ENCODE measurements at places on chromosomes 1 and 21. TPM values are rescaled to one million over a fixed set of nuclear protein-coding genes. Genes with fewer than 3 reads are reported as not detected.
A peak's percentile ranks its signal among the peaks of the same experiment; 100 is the strongest.

- DNase-seq, result no peak
- peaks cover 4% of the 10 kb centered on the region for H3K36me3 ChIP-seq
- peaks cover 14% of the 10 kb centered on the region for H3K4me1 ChIP-seq
Observed at GRCh38 chr1:61092642-61093041, 10.3 kb downstream of the NFIA start.

DNA sequence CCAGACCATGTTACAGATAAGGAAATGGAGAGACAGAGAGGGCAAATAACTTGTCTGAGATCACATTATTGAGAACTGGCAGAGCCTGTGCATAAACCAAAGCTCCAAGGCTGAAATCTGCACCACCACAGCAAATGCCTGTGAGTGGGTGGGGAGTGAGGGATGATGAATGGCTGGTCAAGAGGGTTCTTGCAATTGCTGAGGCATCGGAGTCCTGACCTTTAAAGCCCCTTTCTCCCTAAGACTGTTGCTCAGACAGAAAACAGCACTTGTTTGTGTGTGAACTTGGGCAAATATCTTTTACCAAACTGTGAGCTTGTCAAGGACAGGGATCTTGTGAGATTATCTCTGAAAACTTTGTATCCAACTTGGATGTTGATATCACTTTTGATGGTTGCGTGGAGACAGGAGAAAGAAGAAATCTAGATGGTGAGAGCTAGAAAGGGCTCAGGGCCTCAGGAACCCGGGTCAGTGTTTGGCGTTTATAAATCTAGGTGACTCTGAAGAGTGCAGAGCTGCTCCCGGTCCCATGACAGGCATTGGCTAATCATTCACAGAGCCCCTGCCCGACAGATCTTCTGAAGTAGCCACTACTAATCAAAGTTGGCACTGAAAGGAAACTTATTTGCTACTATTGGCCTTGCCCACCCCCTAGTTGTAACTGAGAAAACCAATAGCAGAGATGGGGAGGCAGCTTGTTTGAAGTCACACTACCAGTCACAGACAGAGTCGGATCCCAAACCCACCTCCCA, 122.3 kb downstream of the FOXD2 start:
- no peak for DNase-seq
- H3K27ac ChIP-seq, result no peak overlapping the region
- no peaks in the 10 kb centered on the region for H3K36me3 ChIP-seq

GRCh38 chr1:173410133-173410793, 66.9 kb upstream of the PRDX6 start:
- peak; percentile 93 for DNase-seq
- peak overlapping the region; percentile 9 for H3K27ac ChIP-seq
- no peak overlapping the region for H3K4me3 ChIP-seq

DNA sequence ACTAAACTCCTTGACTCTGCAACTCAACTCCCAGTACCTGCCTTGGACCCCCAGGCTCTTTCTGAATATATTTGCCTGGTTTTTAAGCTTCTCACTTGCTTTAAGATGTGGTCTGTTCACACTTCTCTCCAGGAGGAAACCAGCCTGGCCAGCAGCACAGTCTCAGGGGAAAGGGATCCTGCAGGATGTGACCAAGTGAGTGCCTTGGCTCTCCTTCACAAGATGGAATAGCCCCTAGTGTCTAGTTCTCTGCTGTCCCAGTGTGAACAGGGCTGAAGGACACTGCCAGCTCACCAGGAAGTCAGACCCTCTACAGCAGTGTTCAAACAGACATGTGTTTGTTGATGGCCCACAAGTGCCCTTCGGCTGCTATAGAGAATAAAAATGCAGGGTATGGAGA, 32.9 kb downstream of the CD244 start:
- no peak for DNase-seq
- no peaks in the 10 kb centered on the region for H3K36me3 ChIP-seq
- no peak overlapping the region for H3K4me3 ChIP-seq
- no peaks in the 10 kb centered on the region for H3K27me3 ChIP-seq

DNA sequence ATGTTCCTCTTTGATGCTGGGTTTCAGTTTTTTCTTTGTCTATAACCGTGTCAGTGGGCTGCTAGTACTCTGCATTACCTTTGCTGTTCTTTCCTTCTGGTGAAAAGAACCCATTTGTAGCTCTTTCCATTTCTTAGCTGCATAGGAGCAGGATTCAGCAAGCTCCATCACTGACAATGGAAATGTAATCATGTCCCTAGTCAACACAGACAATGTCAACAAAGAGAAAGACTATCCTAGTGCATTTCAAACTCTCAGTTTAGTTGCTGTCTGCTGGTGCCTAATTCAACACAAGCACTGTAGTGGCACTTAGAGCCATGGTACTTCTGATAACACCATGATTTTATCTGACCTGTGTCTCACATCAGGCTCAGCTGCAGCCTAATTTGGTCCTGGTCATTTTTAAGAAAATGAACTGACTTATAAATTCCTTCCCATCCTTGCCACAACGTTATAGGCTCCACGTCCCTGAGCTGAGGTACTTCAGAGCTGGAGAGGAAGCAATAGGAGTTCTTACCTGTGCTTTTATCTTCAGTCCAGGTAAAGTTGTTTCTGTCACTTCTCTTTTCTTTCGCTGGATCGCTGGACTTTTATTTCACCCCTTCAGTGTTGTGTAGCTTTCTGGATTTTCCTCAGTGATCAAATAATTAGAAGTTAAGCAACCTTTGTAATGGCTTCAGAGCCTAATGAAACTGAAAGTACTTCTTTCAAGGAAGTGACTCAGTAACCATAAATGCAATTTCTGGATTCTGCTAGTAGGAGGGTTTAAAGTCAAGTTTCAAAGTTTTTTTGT, at the start of gene GBP3:
Gene GBP3, minus strand, starts transcription at position 700 of the 793 bp plus-strand sequence. CDS start 2,145 bp downstream, outside the sequence.
- H3K27ac ChIP-seq, result peak within 1 kb of the TSS; percentile 68
- H3K36me3 ChIP-seq, result 0 out of 2 replicates have a peak, but pooled peaks cover 8% of the 10 kb centered on the region
- no peaks in the 10 kb centered on the region for H3K27me3 ChIP-seq

The NOTCH2 gene
- 42.2 TPM for total RNA-seq

The RSPH1 gene
- total RNA-seq, result 0.98 TPM

DNA sequence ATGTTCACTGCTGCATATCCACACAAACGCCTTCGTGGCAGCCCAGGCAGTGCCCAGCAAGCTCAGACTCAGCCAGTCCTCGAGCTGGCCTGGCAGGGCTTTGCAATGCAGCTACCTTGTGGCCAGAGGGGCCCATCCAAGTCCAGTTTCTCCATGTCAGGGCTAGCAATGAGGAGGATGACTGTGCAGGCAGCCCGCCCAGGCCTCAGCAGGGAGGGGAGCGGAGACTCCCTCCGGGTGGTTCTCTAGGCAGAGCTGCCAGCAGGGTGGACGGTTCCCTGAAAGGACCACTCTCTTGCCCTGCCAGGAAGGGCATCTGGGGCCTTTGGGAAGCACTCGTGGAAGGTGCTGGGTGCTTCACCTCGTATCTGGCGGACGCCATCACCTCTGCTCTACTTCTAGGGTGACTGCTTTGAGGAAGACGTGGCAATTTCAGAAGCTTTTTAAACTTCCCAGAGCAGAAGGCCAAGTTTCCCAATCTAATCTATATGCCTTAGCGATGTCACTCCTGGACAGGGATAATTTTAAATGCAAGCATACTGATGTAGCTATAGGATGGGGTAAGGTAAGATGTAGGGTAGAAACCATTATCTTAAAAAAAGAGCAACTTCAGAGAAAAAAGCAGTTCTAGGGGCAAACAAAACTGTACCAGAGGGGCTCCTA, 56.2 kb downstream of the RUNX1 start:
- H3K4me1 ChIP-seq, result no peaks in the 10 kb centered on the region
- no peak overlapping the region for H3K27ac ChIP-seq

DNA sequence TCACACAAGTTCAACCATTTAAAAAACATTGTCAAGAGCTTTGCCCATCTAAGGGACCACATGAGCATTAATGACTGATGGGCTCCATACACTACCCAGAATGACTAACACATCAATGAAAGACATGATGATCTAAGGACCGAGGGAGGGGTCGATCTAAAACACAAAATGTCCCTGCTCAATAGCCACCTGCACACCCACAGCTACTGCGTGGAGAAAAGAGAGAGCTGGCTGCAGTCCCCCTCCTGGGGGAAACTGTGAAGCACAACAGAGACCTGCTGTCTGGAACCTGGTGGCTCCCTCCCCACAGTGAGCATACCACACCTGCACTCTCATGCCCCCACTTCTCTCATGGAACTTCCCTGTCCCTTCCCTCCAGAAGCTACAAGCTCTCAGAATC, 130.1 kb upstream of the ERG start:
- H3K27me3 ChIP-seq, result peaks cover 22% of the 10 kb centered on the region
- no peak for DNase-seq
- no peak overlapping the region for H3K4me3 ChIP-seq

GRCh38 chr1:14111121-14111520, 411.1 kb downstream of the PRDM2 start:
- H3K4me3 ChIP-seq, result no peak overlapping the region
- peak; percentile 24 for DNase-seq
- peaks cover 25% of the 10 kb centered on the region for H3K4me1 ChIP-seq
- H3K27me3 ChIP-seq, result no peaks in the 10 kb centered on the region
- H3K27ac ChIP-seq, result no peak overlapping the region

DNA sequence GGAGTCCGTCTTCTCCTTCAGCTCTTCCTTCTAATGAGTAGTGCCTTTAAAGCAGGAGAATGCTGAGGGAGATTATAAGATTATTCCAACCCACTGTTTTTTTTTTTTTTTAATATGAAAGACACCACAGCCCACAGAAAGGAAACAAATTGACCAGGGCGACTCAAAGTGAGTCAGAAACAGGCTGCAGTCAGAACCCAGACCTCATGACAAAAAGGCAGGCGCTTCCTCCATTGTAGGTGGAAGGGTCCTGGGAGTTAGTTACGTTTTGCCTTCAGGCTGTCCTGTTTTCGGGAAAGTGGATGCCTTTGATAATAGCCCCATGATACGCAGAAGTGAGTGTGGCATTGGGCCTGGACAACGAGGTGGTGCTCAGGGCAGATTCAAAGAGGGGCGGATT, 21.0 kb downstream of the PLXNA2 start:
- peaks cover 48% of the 10 kb centered on the region for H3K4me1 ChIP-seq
- no peak overlapping the region for H3K4me3 ChIP-seq
- H3K27ac ChIP-seq, result peak overlapping the region; percentile 17
- H3K36me3 ChIP-seq, result no peaks in the 10 kb centered on the region
- peak; percentile 49 for DNase-seq

DNA sequence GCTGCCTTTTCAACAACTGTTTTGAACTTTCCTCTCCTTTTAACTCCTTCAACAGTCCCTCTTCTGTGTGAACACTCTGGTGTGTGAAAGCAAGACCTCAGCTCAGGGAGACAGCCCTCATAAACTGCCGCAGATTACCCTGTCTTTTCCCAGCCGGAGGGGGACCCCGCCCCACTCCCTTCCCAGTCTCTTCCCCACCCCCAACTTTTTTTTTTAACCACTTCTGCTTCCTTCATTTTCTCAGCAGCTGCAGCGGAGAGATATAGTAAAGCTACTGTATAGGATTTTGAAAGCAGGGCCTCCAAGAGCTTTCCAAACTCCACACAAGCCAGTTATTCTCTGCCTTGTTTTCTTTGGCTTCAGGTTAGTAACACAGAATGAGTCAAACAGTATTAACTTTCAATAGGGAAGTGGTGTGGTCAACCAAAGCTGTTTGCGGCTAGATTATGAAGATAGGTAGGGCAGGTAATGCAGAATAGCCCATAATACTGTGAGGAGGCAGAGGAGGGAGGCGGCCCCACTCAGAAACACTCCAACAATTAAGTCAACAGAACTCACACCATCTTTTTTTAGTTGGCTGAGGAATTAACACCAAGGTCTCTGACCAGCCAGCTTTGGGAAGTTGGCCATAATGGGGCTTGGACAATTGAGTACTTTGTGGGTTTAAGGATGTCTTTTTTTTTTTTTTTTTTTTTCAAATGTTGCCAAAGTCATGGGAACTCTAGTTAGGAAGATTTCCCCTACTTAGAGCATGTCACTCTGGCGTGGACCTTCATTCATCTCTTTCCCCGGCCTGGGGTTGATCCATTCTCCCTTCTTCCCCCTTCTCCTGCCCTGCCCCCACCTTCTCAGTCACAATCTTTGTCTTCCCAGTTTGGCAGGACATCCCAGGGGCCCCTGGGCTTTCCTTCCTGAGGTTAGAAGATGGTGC, 177.0 kb downstream of the CLIC6 start:
- H3K4me3 ChIP-seq, result peak overlapping the region; percentile 30
- H3K4me1 ChIP-seq, result peaks cover 36% of the 10 kb centered on the region
- no peaks in the 10 kb centered on the region for H3K27me3 ChIP-seq
- peaks cover 57% of the 10 kb centered on the region for H3K36me3 ChIP-seq
- peak overlapping the region; percentile 85 for H3K27ac ChIP-seq

- peak overlapping the region; percentile 86 for H3K4me3 ChIP-seq
- no peak overlapping the region for H3K27ac ChIP-seq
- no peaks in the 10 kb centered on the region for H3K27me3 ChIP-seq
- peaks cover 26% of the 10 kb centered on the region for H3K4me1 ChIP-seq
Observed at GRCh38 chr1:6603915-6604558, 1.4 kb upstream of the KLHL21 start.

The LCE1A gene
- not detected for total RNA-seq

GRCh38 chr1:15788624-15789301, 18.7 kb downstream of the UQCRHL start:
- peak; percentile 46 for DNase-seq
- H3K36me3 ChIP-seq, result no peaks in the 10 kb centered on the region
- no peaks in the 10 kb centered on the region for H3K27me3 ChIP-seq
- H3K4me3 ChIP-seq, result no peak overlapping the region

DNA sequence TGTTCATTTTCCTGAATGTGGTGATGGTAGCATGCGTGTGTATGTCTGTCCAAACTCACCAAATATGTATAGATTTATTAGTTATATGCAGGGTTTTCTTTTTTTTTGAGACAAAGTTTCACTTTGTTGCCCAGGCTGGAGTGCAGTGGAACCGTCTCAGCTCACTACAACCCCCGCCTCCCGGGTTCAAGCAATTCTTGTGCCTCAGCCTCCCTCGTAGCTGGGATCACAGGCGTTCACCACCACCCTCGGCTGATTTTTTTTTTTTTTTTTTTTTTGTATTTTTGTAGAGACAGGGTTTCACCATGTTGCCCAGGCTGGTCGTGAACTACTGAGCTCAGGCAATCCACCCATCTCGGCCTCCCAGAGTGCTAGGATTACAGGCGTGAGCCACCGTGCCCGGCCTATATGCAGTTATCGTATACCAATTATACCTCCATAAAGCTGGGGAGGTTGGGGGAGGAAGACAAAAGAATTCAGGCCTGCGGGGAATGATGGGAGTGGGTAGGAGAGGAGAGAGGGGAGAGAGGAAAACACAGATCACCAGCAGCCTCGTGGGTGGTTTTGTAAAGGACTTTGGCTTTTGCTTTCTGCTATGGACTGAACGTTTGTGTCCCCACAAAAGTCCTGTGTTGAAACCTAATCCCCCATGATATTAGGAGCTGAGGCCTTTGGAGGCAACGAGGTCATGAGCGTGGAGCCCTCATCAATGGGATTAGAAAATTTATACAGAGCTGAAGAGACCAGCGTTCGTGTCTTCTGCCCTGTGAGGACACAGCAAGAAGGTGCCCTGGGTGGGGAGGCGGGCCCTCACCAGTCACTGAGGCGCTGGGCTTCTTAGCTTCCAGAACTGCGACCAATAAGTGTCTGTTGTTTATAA, 4.4 kb upstream of the HNRNPU start:
- H3K4me1 ChIP-seq, result peaks cover 6% of the 10 kb centered on the region
- no peaks in the 10 kb centered on the region for H3K36me3 ChIP-seq
- H3K4me3 ChIP-seq, result no peak overlapping the region
- no peak for DNase-seq
- H3K27ac ChIP-seq, result no peak overlapping the region

- no peaks in the 10 kb centered on the region for H3K27me3 ChIP-seq
- H3K36me3 ChIP-seq, result no peaks in the 10 kb centered on the region
- H3K4me1 ChIP-seq, result no peaks in the 10 kb centered on the region
- no peak overlapping the region for H3K27ac ChIP-seq
- H3K4me3 ChIP-seq, result no peak overlapping the region
- DNase-seq, result peak; percentile 32
Observed at GRCh38 chr1:217191441-217191840, 439.4 kb downstream of the GPATCH2 start.

Data from PC-3 (cell line).